ENCODE measurements at places on chromosomes 5 and 9.

DNA sequence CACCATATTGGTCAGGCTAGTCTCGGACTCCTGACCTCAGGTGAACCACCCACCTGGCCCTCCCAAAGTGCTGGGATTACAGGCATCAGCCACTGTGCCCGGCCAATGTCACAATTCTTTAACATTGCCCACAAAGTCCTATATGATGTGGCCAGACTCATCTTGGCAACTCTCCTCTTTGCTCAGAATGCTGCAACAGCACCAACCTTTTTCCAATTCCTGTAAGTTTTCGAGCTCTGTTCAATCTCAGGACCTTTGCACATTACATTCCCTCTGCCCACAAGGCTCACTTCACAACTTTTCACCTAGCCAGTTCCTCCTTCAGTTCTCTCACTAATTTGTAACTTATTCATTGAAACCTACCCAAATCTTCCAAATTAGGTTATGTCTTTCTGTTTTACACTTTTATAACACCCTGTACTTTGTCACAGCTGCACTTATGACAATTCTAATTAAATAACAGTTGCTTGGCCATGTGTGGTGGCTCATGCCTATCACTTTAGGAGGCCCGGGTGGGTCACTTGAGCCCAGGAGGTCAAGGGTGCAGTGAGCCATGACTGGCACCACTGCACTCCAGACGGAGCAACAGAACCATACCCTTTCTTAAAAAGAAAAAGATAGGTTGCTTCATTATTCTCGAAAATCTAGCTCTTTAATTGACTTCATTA lies 30.9 kb upstream of the GLDC start:
- DNase-seq = no peak

GRCh38 chr5:180806351-180807011 lies 3.9 kb upstream of the MGAT1 start:
- DNase-seq = no peak

- no peak for DNase-seq
These were observed 35.5 kb upstream of the ISL1 start for GRCh38 chr5:51347704-51348103.

- DNase-seq = no peak
These were observed 985.7 kb upstream of the WWC1 start for GRCh38 chr5:167305591-167306213.

GRCh38 chr5:6905423-6905822 lies 192.2 kb downstream of the TENT4A start:
- no peak for DNase-seq

DNA sequence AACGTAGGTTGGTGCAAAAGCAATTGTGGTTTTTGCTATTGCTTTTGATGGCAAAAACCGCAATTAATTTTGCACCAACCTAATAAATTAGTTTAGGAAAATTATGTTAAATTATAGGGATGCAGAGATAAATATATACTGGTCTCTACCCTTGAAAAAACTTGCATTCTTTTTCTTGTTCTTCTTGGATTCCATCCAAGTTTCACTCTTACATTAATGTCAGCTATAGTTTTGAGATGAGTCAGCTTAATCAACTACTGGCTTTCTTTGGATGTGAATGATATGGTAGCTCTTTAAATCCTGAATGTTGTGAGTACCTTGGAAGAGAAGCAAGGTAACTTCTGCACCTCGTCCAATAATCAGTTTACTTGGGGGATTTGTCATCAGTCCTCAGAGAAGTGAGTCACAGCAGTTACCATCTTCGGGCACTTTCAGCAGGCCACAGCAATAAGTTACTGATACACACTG lies 549.0 kb upstream of the ZNF608 start:
- no peak for DNase-seq

DNA sequence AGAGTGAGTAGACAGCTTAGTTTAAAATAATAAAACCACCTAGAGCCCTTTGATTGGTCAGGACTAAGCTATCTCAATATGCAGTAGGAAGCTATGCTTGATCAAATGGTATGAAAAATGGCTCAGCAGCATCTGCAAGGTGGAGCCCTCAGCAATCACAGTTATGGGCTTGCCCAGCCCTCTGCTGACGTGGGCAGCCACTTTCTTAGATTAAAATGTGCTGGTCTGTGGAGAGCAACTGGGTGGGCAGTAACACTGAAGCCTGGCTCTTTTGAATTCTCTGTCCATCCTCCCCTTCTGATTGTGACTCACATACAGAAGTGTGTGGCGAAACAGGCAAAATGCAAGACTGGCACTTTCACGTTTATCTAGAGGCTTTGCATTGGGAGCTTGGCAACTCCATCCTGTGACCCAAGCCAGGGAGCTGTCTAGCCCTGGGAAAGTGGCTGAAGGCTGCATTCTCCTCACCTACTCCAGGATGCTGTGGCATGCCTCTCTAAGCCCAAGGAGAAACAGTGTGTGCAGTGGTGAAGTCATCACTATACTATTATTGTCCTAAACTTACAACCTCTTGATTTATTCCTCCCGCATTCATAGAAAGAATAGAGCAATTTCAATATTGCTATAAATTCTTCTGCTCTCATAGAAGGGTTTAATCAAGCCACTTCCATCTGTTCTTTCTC lies 61.1 kb downstream of the MED10 start:
- no peak for DNase-seq

GRCh38 chr9:32728181-32728580 lies 55.2 kb upstream of the TMEM215 start:
- DNase-seq = no peak

DNA sequence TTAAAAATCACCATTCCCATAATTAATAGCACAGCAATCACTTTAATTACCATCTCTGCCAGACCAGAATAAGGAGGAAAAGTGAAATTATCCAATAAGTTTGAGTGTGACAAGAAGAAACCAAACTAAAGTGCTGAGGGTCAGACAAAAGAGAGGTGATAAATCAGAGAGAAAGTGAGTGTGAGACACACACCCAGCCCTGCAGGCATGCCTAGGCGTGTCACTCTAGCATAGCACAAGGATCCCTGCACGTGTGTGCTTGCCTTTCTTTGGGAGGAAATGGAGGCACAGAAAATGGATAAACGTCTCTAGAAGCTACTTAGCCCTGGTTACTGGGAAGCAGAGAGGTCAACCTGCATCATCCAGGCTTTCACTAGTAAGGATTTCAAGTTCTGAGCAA lies 56.2 kb downstream of the SEMA6A start:
- DNase-seq = no peak

GRCh38 chr5:59487068-59487686 lies 406.3 kb downstream of the PDE4D start:
- DNase-seq = no peak

DNA sequence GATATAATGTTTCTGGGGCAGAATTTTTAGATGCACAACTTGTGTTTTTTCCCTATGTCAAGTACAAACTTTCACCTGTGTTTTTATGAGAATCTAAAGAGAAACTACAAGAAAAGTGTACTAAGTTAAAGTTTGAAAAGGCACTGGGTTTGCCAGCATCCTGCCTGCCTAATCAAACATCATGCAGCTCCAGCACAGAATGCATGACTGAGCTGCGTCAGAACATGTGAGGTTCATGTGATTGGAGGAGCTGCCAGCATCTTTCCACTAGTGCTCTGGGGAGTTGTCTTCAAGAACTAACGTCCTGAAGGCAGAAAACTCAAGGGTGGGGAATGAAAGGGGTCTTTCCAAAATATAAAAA lies 46.1 kb upstream of the RIC1 start:
- no peak for DNase-seq

GRCh38 chr9:137126786-137127185 lies 12.2 kb upstream of the GRIN1 start:
- DNase-seq = no peak

- DNase-seq = peak; percentile 28
These were observed 307.4 kb upstream of the SEMA6A start for GRCh38 chr5:116881921-116882531.

DNA sequence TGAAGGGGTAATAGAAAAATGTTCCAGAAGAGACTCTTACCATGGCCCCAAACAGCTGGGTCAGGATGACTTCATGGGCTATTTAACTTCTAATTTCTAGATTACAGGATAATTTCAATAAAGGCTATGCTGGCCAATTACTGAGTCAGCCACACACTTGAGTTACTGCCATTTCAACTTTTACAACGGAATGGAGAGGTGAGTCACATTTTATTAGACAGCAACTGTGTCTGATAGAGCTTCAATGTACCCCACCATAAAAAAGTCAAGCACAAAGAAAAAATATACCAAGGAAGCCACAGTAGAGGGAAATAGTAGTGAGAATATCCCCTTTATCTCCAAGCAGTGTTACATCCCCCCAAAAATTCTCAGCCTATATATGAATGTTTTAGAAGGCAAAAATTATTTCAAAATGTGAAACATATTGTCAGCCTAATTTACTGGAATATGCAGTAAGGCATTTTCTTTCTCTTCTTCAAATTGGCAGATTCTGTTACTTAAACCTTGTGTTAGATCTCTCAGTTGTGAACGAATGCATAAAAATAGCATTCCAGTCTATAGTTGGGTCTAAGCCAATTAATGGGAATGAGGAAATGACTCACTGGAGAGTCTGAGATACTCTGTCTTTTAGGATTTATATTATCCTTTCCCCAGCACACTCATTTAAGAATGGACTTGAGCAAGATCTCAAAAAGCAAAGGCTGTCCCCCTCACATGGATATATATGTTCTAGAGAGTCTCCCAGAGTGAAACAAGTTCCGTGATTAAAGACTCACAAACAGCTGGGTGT lies 47.1 kb upstream of the RAI14 start:
- no peak for DNase-seq

GRCh38 chr9:126327006-126327713 lies 531 bp downstream of the MVB12B start:
- no peak for DNase-seq

- no peak for DNase-seq
These were observed 283.4 kb upstream of the GRAMD2B start for GRCh38 chr5:126139773-126140172.

DNA sequence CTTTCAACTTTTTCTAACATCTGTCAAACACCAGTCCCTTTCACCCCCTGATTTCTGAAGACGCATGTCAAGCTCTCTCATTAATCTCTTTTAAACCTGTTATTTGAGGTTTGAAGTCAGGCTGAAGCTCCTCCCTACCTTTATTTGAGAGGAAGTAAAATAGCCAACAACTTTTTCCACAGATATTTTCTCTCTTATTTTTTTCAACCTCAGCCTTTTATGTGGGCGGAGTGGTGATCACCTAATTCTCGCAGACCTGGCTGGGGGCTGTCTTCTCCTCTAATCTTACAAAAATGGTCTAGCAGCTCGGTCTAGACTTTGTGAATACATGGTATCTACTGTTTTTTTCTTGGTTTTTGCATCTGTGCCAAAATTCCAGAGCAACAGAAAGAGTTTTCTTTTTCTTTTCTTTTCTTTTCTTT lies 395.7 kb upstream of the ACTBL2 start:
- DNase-seq = no peak

- no peak for DNase-seq
These were observed 88.7 kb downstream of the GPBP1 start for GRCh38 chr5:57262541-57262940.

DNA sequence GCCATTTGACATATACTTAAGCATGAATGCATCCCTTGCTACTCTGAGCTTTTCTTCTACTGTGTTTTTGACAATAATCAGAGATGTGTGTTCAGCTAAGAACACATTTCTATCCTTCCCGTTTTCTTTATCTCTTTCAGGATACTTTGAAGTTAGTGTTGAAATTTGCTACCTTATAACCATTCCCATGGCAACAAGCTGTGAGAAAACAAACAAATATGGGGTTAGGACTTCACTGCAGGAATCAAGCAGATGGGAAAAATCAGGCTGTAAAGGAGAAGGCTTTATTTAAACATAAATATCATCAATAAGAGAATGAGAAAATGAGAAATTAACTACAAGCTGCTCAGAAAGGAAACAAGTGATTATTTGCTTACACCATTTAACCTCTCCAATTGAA lies 35.2 kb downstream of the ZCCHC9 start:
- DNase-seq = no peak

DNA sequence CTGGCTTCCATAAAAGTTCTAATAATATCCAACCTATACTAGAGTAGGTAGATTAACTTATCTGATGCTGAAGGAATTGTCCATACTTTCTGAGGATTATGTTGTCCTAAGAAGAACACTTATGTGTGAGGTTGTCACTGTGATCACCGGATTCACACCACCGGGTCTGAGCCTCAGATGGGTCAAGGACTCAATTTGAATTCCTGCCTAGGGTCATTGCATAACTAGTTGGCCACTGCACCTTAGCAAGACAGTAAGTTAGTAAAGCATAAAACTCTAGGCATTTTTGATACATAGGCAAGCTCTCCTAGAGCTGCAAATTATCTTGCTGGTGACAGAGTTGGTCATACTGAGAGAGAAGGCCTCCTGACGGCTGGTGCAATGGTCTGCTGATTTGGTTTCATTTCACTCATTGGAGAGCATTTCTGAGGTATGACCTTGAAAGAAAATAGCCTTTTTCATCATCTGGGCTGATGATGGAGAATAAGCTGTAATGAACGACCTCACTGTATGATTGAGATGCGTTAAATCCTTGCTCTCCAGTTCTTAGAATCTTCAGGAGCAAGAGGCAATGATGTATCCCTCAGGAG lies 72.0 kb upstream of the CKMT2 start:
- no peak for DNase-seq

DNA sequence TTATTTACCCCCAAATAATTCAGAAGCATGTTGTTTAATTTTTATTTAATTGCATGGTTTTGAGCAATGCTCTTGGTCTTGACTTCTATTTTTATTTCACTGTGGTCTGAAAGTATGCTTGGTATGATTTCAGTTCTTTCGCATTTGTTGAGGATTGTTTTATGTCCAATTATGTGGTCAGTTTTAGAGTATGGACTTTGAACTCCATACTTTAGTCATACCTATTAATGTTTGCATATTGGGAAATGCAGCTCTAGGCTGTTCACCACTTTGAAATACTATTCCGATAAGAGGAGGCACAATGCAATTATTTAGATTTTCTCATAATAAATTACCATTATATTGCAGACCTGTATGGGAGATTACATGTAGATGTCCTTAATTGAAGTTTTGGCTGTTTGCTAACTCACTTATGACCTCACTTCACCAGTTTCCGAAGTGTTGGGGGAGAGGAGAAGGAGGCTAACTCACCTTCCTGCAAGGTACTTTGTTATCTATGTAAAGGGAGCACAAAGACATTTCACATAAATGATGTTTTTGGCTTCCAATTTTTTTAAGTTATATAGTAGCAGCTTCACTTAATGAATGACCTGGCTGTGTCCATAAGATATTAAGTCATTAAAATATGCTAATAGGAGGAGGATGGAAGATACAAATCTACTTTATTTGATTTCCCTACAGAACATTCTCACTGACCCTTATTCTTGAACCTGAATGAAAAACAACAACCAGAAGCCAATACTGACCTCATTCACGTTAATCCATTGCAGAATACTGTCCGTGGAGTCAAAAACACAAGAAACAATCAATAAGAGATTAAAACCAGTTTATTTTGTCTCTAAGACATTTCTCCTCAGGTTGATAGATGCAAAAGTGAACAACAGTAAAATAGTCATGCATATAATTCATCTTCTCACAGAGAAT lies 970.3 kb upstream of the ARRDC3 start:
- no peak for DNase-seq

- DNase-seq = no peak
These were observed 43.4 kb upstream of the PAM start for GRCh38 chr5:102711525-102712385.

GRCh38 chr9:6681957-6682501 lies 36.5 kb upstream of the GLDC start:
- no peak for DNase-seq
